G401 (cell line): ENCODE measurements at places on chromosomes 3 and 15.

DNA sequence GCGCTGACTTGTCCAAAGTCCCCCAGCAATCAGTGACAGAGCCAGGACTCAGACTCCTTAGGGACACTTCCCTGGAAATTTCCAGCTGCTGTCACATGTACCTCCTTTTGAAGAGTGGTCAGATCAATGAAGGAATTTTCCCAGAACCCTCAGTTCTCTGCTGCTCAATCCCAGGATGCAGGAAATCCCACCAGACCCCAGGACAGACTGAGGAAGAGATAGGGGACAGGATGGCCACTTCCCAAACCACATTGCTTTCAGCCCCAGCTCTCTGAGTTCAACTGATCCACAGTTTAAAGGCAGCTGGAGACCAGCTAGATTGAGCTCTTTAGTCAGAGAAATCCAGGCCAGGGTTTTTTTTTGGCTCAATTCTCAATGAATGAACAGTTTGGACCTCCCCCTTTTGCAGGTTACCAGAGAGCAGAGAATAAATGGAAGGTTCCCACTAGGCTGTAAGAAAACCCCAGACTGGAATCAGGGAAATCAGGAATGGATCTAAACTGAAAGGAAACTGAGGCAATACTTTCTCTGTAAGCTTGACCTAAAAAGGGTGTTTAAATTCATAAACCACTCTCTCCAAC, 1.5 kb downstream of the CYP1A1 start:
- DNase-seq: peak; percentile 85

DNA sequence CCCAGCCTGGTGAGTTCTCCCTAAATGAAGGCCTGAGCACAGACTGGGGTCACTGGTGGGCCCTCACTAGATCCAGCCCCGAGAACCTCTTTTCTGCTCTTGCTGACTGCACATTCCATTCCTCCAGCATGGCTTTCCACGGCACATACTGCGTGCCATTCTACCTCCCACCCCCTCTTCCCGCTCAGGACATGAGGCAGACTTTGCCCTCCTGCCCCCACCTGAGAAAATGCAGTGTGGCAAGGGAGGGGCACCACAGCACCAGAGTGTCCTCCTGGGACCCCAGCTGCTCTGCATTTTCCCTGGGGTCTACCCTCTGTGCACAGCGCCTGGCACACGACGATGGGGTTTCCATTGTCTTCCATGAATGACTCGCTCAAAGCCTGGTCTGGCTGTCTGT, 6.1 kb upstream of the SLCO2A1 start:
- no peak for DNase-seq

- peak; percentile 43 for DNase-seq
Measured at GRCh38 chr3:56469141-56469540, 874 bp upstream of the ERC2 start.

DNA sequence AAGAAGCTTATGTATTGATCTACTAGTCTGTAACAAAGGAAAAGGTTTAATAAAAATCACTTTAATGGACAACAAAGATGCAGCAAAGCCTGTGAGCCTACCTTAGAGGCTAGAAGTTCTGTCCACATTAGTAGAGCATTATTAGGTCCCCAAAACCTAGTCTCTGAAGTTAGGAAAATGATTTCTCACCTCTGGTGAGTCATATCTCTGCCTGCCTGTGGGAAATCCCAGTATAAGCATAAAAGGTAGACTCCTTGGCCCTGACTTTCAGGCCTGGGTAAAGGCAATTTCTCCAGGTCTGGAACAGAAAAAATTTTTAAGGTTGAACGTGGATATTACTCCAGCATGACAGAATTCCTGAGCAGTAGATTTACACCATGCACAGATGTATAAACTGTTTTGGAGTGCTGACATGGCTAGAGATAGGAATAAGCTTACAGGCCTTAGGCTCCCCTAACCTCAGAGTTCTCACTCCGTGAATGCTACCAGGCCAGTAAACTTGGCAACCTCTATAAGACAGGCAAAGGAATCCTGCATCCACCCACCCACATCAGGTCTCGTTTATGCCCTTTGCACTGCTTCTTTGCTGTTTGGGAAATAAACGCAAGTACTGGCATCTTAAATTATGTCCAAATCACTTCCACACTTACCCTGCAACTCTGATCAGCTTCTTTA, 104.1 kb downstream of the SERPINI1 start:
- DNase-seq: no peak

DNA sequence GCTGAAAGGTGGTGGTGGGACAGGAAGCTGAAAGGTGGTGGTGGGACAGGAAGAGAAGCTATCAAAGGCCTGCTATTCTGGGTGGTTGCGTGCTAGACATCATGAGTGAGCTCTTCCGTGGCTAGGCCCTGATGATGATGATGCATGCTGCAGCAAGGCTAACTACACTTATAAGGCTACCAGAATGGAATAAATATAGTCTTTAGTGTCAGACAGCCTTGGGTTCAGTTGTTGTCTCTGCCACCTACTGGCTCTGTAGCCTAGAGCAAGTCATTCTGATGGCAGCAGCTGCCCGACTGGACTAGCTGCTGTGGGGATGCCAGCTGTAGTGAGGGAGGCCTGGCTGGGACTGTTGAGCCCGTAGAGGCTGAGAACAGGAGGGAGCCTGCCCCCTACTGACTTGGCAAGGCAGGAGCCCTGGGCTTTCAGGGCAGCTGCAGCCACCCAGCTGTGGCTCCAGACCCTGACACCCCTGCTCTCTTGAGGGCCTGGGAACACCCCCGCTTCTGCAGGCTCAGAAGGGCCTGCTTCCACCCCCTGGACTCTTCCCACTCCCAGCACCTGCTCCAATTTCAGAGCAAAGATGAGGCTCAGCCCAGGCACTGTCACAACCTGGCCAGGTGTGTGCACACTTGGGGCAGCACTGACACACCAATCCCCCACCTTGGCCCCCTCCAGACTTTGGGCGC, 21.4 kb upstream of the ZBED2 start:
- DNase-seq: no peak

DNA sequence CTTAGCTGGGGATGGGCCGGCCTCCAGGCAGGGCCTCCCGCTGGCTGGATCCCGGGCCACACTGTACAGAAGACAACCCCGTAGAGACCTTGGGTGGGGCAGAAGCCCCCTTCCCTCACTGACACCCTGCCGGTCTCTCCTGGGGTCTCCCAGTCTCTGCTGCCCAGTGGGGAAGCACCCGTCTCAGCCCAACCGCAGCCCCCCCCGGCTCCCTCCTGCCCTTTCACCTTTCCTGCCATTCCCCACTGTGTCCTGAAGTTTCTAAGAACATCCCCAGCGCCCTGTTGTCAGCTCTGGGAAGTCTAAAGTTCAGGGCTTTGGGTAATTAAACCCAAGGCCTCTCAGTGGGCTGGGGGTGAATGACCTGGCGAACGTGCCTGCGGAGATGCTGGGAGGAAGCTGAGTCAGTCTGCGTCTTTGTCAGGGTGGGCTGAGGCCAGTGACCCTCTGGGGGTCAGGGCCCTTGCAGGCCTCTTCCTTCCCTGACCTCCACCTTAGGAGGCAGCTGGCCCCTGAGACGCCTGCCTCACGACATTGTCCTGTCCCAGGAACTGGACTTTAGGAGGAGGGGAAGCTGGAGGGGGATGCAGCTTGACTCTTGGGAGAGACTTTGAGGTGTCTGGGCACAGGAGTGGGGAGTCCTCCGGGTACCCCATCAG, 1.4 kb upstream of the SLC51A start:
- no peak for DNase-seq

GRCh38 chr3:8885536-8886316, 77.5 kb downstream of the RAD18 start:
- DNase-seq: no peak

DNA sequence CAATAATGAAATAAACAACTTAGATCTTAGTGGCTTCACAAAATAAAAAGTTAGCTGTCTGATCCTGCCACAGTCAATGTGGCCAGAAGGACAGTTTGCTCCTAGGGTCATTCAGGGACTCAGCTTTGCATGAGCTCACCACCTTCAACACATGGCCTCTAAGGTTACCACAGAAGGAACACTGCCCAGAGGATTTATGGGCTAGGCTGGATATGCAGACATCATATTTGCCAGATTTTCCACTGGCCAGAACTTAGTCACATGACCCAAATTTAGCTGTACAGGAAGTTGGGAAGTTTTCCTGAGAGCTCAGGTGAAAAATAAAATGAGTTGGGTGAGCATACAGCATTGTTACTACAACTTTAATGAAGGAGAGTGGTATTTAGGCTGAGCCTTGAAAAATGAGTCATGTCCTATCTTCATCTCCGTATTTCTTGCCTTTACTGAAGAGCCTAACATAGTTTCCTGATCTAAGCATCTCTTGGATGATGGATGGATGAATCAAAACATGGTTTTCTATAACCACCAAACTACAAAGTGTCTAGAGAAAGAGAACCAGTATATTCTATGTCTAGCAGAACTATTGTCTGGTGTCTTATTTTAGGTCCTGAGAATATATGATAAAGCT, 54.9 kb upstream of the TMEM108 start:
- DNase-seq: no peak

GRCh38 chr3:19652336-19652735, 281.7 kb downstream of the EFHB start:
- DNase-seq: no peak

DNA sequence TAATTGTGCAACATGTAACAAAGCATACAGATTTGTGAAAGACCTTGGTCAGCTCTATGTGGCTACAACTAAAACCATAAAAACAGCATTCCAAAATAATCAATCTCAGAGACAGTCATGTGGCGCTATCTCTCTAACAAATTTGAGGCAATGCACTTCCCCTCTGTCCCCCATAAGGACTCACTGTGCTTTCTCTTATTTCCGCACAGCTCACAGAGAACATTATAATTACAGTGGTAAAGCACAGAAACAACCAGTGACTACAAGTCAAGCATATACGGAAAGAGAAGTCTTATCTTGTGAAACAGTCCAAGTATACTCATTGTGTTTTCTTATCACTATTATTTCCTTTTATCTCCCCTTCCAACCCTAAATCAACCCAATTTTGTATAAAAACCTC, 64.3 kb downstream of the RYK start:
- no peak for DNase-seq
